T47D (cell line): ENCODE measurements at places on chromosomes 7 and 10.

- DNase-seq = no peak
These were observed 37.7 kb downstream of the AHR start for GRCh38 chr7:17336168-17336567.

GRCh38 chr7:67311901-67312300 is 315.3 kb downstream of the TYW1 start:
- DNase-seq = no peak

DNA sequence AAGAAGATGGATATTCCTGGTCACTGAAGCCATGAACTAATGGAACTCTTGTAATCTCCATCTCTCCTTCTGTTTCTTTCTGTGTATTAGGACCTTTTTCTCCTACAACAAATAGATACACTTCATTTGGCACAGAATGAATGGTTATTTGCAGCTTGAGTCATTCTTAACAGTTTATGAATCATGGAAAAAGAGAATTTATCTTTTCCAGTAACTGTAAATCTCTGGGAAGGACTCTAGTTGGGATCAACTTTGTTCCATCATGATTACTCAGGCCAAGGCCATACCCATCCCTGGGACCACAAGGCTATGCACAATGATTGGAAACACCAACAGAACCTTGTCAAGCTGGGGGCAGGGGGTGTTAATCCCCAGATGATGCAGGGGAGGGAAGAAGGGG is 36.1 kb upstream of the MDFIC start:
- DNase-seq = no peak

DNA sequence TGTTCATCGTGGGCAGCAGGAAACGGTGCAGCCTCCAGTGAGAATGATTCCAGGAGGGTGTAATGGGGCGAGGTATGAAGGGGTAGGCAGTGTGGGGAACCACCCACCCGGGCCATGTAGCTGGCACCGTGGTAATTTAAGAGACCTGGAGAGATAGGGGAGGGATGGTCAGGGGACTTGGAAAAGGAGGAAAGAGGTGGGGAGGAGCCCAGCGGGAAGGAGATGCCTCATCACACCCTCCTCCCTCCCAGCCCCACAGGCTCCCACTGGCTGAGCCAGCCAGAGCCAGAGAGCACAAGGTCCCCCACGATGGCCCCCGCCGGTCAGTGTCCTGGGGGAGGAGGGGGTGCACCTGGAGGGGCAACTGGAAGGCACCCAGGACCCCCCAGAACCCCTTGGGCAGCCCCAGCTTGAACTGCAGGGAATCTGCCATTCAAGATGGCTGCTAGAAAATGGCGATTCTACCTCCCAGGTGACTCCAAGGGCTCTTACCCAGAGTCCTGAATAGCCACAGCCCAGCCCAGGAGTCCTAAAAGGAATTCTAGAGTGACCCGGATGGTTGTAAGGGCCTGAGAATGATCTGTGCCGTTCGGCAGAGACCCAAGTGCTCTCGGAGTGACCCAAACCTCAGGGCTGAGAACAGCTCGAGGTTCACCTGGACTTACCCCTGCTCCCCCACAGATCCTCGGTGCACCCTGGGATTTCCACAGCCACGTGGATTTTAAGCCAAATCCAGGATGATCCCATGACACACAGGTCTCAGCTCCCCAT is 28.8 kb downstream of the CALML3 start:
- DNase-seq = no peak

DNA sequence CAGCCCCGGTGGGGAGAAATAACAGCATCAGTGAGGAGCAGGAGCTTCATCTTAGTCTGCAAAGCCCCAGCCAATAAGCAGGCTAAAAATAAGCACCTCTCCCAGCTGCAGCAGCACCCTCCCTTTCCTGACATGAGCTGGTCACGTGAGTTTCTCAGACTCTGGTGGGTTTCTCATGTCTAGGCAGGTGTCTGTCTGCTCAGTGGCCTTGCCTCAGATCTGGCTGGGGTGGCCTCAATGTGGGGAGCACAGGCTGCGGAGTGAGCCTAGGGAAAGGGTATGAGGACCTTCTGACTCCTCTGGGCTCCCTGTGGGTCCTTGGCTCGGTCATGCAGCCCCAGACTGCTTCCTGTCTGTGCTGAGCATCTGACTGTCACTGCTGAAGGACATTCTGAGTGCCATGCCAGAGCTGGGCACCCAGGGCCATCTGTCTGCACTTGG is 81.6 kb upstream of the LRRC4 start:
- no peak for DNase-seq

- no peak for DNase-seq
These were observed 21.3 kb downstream of the ZEB1 start for GRCh38 chr10:31340343-31340742.

DNA sequence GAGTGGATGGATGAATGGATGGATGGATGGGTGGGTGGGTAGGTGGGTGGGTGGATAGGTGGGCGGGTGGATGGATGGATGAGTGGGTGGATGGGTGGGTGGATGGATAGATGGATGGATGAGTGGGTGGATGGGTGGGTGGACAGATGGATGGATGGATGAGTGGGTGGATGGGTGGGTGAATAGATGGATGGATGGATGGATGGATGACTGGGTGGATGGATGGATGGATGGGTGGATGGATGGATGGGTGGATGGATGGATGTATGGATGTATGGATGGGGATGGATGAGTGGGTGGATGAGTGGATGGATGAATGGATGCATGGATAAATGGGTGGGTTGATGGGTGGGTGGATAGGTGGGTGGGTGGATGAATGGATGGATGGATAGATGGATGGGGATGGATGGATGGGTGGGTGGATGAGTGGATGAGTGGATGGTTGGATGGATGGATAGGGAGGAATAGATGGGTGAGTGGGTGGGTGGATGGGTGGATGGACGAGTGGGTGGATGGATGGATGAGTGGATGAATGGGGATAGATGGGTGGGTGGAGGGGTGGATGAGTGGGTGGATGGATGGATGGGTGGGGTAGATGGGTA is 43.8 kb downstream of the MICALL2 start:
- DNase-seq = no peak

DNA sequence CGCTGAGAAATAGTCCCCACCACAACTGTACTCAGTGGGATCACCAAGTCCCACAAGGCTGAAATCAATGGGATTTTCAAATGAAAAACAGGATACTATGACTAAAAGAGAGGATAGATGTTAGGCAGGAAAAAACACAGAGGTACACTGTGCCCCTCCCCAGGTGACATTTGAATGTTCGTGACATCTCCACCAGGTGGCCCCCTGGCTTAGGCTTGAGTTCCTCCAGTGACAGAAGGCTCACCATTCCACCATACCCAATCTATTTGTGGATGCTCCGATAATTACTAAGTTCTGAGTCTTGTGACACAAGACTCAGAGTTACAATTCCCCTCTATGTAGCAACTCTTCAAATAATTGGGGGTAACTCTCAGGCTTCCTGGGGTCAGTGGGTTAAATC is 77.5 kb upstream of the KCNMA1 start:
- no peak for DNase-seq

DNA sequence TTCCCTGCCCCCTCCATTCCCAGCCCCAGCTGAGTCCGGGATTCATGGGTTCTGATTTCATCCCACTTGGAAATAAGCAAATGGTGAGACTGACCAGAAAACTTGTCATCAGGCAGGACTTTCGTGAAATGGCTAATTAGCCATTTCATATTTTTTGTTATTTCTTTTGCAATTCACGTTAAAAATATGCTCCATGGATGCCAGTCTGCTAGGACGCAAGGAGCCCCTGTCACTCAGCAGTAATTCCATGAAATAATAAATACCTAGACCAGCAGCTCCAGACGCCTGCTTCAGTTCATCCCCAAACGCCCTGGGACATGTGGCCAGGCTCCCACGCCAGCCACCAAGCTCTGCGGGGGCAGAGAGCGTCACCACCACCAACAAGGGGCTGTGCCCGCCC is 111.0 kb downstream of the TRIL start:
- DNase-seq = no peak

DNA sequence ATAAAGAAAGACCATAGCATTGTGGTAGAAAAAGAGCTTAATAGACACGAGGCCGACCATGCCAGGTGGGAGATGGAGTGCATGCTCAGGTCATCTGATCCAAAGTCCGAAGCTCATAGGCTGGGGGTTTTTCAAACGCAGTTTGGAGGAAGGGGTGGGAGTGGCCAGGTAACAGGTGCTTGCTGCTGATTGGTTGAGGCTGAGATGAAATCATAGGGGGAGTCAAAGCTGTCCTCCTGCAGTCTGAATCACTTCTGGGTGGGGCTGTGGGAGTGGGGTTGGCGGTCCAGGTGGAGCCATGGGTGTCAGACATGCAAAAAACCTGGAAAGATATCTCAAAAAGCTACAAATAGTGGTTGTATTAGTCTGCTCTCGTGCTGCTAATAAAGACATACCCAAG is 2.8 kb upstream of the ERCC6 start:
- no peak for DNase-seq

DNA sequence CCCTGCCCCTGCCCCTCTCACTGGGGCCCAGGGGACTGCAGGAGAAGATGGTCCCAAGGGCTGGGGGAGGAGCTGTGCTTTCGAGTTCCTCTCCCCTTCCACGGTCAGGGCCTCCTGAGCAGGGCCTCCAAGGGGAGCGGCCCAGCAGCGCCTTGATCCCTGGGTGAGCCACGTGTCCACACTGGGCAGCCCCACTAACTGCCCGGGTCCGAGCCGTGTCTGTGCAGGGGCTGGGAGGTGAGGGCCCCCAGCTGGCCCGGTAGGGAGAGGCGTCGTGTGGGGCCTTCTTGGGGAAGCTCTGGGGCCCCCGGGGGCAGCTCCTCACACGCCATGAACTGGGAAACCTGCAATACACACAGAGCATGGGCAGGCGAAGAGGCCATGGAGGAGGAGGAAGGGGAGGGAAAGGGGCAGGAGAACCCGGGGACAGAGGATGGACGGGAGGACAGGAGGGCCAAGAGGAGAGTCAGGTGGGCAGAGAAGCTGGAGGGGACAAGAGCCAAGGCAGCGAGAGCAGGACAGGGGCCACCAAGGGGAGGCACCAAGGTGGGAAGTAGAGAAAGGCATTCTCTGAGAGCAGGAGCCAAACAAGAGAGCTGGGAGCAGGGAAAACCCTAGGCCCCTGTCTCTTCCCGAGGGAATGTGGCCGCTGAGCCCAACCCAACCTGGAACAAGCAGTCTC is 32.8 kb downstream of the KCNH2 start:
- DNase-seq = no peak

DNA sequence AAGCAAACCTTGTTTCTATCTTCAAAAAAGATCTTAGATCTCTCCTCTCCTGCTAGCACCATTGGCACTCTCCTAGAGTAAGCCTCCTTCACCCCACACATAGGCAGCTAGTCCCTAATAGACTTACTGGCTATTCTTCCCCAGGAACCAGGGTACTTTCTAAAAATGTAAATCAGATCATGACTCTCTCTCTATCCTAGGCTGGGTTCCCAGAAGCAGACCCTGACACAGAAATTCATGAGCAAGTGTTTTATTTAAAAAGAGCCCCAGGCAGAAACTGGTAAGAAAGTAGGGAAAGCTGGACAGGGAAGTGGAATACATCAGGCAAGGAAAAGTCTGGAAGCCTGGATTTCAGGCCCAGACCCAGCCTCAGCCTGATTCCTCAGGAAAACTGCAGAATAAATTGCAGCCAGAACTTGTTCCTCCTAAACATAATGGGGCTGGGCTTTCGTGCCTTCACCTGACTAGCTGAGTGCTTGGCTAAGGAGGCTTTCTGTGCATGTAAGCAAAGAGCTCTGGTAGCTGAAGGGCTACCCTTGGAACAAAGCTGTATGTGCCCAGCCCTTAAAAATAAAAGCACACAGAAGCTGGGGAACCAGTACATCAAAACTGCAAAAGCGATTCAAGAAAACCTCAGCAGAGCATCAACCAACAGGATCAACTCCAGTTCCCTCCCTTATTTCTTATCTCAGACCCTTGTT is 18.8 kb upstream of the SORBS1 start:
- no peak for DNase-seq

DNA sequence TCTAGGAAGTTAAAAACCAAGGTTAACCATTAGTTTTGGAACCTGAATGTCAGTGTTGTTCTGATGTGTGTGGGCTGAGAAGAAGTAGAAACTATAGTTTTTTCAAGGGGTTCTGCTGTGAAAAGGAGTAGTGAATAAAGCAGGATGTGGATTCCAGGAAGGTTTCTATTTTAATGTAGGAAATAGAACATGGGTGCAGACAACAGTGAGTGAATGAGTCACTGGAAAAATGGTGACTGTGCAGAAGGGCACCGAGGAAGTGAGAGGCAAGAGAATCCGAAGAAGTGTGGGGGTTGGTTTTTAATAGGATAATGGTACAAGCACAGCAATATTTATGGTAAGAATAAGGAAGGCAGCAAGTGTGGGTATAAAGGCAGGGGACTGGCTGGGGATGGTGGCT is 120.4 kb downstream of the ARHGAP21 start:
- DNase-seq = no peak

- DNase-seq = no peak
These were observed 2.4 kb downstream of the UBE2H start for GRCh38 chr7:129950191-129950932.

GRCh38 chr7:55021053-55021452 is 2.2 kb downstream of the EGFR start:
- no peak for DNase-seq

- no peak for DNase-seq
These were observed 162.7 kb downstream of the PLCE1 start for GRCh38 chr10:94156453-94156852.

GRCh38 chr7:155930061-155930460 is 117.8 kb upstream of the SHH start:
- DNase-seq = no peak

GRCh38 chr10:53003094-53003493 is 230.5 kb upstream of the MBL2 start:
- no peak for DNase-seq

DNA sequence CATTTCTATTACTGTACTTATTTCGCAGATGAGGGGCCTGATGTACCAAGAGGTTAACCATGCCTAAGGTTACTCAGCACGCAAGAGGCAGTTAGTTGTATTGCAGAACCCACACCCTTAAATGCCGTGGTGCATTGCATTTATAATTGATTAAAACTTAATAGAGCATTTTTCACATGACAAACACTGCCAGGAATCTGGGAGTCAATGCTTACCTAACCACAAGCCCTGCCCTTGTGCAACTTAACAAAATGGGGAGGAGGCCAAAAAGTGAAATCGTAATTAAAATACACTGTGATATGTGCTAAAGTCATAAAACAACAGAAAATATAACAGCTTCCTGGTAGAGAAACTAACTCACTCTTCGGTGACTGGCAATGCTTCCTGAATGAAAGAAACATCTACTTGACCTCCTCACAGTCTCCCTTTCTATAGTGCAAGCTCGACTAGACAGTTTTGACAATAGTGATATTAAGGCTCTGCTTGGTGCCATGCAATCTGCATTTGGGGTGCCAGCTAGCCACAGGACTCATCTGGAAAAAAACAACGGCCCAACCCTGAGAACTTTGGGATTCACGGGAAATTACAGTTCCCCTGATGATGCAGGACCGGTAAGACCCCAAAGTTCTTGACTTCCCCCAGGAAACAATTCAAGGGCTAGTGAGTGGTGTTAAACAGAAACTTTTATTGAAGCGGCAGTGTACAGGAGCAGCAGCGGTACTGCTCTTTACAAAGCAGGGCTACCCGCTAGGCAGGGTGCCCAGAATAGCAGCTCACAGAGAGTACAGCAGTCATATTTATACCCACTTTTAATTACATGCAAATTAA is 612.4 kb downstream of the TNS3 start:
- no peak for DNase-seq
